ENCODE measurements at places on chromosomes 7 and 10. TPM values are rescaled to one million over a fixed set of nuclear protein-coding genes. Genes with fewer than 3 reads are reported as not detected.

GRCh38 chr10:58757352-58758065, 244.8 kb downstream of the BICC1 start:
- no peaks in the 10 kb centered on the region for H3K4me1 ChIP-seq
- H3K36me3 ChIP-seq = no peaks in the 10 kb centered on the region
- H3K27me3 ChIP-seq = peaks cover 3% of the 10 kb centered on the region
- no peak overlapping the region for H3K27ac ChIP-seq

DNA sequence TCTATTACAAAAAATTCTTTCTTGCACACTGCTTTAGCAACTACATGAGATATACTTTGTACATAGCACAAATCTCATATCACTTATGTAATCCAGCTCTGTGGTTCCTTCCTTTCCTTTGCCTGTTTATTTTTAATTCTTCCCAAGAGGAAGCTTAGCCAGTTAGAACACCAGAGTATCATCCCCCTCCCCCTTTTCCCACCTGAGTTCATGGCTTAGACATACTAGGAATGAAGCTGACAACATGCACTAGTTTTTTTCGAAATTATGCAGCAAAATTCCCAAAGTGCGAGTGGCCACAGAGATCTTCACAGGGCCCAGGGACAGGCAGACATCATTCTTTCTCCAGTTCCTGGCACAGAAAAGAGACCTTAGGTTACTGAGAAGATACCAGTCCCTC, 17.8 kb downstream of the CAV1 start:
- no peaks in the 10 kb centered on the region for H3K36me3 ChIP-seq
- no peak overlapping the region for H3K4me3 ChIP-seq
- no peak for DNase-seq

GRCh38 chr7:93172683-93173082, 24.5 kb upstream of the SAMD9L start:
- H3K27me3 ChIP-seq = peaks cover 20% of the 10 kb centered on the region
- H3K36me3 ChIP-seq = peaks cover 7% of the 10 kb centered on the region
- no peak overlapping the region for H3K27ac ChIP-seq
- H3K4me1 ChIP-seq = no peaks in the 10 kb centered on the region

GRCh38 chr7:2405601-2406345, 2.4 kb downstream of the CHST12 start:
- peak overlapping the region; percentile 78 for H3K4me3 ChIP-seq
- H3K27me3 ChIP-seq = no peaks in the 10 kb centered on the region
- peaks cover 46% of the 10 kb centered on the region for H3K36me3 ChIP-seq
- peak overlapping the region; percentile 93 for H3K27ac ChIP-seq
- peak; percentile 90 for DNase-seq
- peaks cover 69% of the 10 kb centered on the region for H3K4me1 ChIP-seq

- no peak within 1 kb of the TSS for H3K27ac ChIP-seq
- H3K27me3 ChIP-seq = peaks cover 21% of the 10 kb centered on the region
- H3K4me3 ChIP-seq = peak within 1 kb of the TSS; percentile 72
- H3K4me1 ChIP-seq = peaks cover 6% of the 10 kb centered on the region
- DNase-seq = no peak
Observed at GRCh38 chr7:120272701-120273475, at the start of gene KCND2. Gene KCND2 (plus strand): TSS chr7:120273175.

DNA sequence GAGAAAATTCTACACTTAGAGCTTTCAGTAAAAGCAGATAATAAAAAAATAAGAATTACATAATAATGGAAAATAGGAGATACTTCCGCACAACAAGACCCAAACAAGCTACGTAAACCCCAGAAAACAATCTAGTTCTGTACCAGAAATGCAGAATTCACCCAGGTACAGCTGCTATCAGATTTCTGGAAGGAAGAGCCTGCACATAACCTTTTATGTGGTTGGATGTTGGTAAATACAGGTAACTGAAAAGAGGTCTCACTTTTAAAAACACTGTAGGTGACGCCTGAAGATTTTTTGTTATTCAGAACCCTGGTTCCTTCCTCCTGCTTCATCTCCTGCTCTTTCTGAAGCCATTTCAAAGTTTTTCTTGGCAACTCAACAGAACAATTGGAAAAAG, 29.9 kb downstream of the PANK1 start:
- H3K27ac ChIP-seq = no peak overlapping the region
- no peak overlapping the region for H3K4me3 ChIP-seq
- peaks cover 3% of the 10 kb centered on the region for H3K36me3 ChIP-seq
- DNase-seq = no peak
- H3K4me1 ChIP-seq = peaks cover 17% of the 10 kb centered on the region
- peaks cover 2% of the 10 kb centered on the region for H3K27me3 ChIP-seq

GRCh38 chr10:11181978-11182377, 164.3 kb downstream of the CELF2 start:
- H3K36me3 ChIP-seq = peaks cover 97% of the 10 kb centered on the region
- H3K4me3 ChIP-seq = no peak overlapping the region
- peaks cover 99% of the 10 kb centered on the region for H3K4me1 ChIP-seq
- DNase-seq = no peak
- H3K27me3 ChIP-seq = no peaks in the 10 kb centered on the region

DNA sequence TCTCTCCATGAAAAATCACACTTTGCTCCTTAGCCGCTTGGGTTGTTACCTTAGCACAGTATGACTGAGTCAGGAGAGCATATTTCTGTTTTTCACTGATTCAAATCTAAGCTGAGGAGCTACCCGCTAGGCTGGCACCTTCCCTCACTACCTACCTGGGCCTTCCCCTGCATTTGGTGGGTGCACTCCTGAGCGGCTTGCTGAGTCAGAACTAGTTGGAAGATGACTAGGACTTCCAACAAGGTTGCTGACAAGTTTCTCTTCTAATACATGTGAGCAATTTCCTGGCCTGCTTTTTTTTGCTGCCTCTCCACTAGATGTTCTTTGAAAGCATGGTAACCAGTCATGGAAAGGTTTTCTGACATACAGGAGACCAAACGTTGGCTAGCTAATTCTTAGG, 43.8 kb upstream of the SEC61G start:
- DNase-seq = no peak
- H3K4me1 ChIP-seq = no peaks in the 10 kb centered on the region
- H3K36me3 ChIP-seq = no peaks in the 10 kb centered on the region
- no peak overlapping the region for H3K4me3 ChIP-seq
- no peaks in the 10 kb centered on the region for H3K27me3 ChIP-seq
- no peak overlapping the region for H3K27ac ChIP-seq

GRCh38 chr10:92407305-92408016, 116.5 kb downstream of the MARCHF5 start:
- H3K4me1 ChIP-seq = no peaks in the 10 kb centered on the region
- no peak overlapping the region for H3K4me3 ChIP-seq
- H3K36me3 ChIP-seq = no peaks in the 10 kb centered on the region
- H3K27ac ChIP-seq = no peak overlapping the region

- no peak for DNase-seq
- no peaks in the 10 kb centered on the region for H3K4me1 ChIP-seq
- H3K4me3 ChIP-seq = no peak overlapping the region
- H3K36me3 ChIP-seq = no peaks in the 10 kb centered on the region
- no peaks in the 10 kb centered on the region for H3K27me3 ChIP-seq
- H3K27ac ChIP-seq = no peak overlapping the region
Observed at GRCh38 chr7:137151041-137151689, 192.4 kb downstream of the PTN start.

GRCh38 chr7:17005271-17005670, 123.5 kb upstream of the AGR3 start:
- H3K27me3 ChIP-seq = peaks cover 3% of the 10 kb centered on the region
- H3K27ac ChIP-seq = no peak overlapping the region
- H3K36me3 ChIP-seq = peaks cover 19% of the 10 kb centered on the region
- H3K4me3 ChIP-seq = no peak overlapping the region

DNA sequence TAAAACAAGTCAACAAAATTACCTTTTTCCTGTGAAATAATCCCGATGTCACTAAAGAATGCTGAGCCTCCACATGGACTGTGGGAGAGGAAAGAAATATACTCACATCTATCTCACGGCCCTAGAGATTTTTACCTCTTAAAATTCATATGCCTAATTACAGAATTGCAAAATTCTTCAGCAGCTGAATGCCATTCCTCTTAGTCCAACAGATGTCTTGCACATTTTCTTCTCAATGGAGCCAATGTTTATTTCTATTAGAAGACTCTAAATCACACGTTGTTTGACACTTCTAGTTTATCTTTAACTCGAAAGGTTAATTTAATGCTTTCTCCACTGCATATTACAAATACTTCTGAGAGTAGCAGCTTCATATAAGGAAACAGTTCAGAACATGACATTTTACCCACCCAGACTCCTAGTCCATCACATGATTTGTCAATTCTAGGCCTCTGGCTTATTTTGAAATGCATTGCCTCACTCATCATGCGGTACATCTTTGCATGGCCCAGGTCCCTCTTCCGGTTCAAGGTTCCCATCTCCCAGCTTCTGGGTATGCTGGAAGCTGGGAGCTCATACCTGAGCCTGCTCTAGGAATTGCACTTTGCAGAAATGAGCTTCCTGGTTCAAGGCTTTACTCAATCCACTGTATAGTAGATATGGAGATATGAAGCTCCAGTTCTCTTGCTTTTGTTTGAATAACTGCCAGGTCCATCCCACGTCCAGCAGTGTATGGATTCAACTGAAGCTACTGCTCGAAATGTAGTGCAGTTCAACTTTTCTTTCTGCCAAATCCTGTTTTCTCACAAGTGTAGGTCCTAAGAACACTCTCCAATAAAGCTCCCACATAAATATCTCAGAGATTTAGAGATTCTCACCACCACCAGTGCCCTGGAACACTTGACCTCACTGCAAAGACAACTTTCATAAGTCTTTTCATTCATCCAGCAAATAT, 306.2 kb downstream of the GPR37 start:
- H3K27ac ChIP-seq = no peak overlapping the region
- DNase-seq = no peak
- no peaks in the 10 kb centered on the region for H3K36me3 ChIP-seq
- no peaks in the 10 kb centered on the region for H3K27me3 ChIP-seq

DNA sequence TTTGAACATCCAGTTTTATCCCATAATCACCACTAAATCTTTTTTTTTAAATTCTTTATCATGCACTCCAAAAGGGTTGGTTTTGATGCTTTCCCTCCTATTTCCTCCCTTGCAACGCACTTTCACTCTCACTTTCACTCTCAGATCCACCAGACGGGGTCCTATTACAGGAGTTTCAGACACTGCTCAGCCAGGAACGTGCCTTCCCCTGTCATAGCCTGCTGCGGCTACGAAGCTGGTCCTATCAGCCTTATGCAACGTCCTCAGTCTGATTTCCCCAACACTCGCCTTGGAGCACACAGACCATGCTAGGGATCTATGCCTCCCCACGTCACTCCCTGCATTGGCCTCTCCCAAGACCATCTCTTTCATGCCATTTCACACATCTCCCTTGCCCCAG, 23.4 kb downstream of the ZPBP start:
- peaks cover 8% of the 10 kb centered on the region for H3K36me3 ChIP-seq
- H3K4me1 ChIP-seq = peaks cover 21% of the 10 kb centered on the region
- peak overlapping the region; percentile 92 for H3K27ac ChIP-seq
- DNase-seq = peak; percentile 57

- H3K36me3 ChIP-seq = peaks cover 4% of the 10 kb centered on the region
- H3K27me3 ChIP-seq = no peaks in the 10 kb centered on the region
- no peak overlapping the region for H3K27ac ChIP-seq
- H3K4me3 ChIP-seq = no peak overlapping the region
- peaks cover 13% of the 10 kb centered on the region for H3K4me1 ChIP-seq
Observed at GRCh38 chr7:150397346-150398107, 18.4 kb downstream of the ZNF775 start.

- H3K27me3 ChIP-seq = no peaks in the 10 kb centered on the region
- peak overlapping the region; percentile 90 for H3K27ac ChIP-seq
- peak overlapping the region; percentile 72 for H3K4me3 ChIP-seq
- peaks cover 20% of the 10 kb centered on the region for H3K4me1 ChIP-seq
Observed at GRCh38 chr10:38038107-38038931, 27.8 kb downstream of the ZNF33A start.

DNA sequence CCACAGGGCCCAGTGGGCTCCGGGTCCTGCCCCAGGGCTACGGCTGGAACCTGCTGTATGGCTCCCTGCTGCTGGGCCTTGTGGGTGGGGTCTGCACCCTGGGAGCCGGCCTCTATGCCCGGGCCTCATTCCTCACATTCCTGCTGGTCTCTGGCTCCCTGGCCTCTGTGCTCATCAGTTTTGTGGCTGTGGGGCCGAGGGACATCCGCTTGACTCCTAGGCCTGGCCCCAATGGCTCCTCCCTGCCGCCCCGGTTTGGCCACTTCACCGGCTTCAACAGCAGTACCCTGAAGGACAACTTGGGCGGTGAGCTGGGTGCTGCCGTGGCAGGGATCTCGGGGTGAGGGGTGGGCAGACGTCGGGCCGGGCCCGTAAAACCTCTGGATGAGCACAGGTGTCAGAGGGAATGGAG, 4.4 kb downstream of the SLC12A9 start:
- no peak overlapping the region for H3K4me3 ChIP-seq
- no peak overlapping the region for H3K27ac ChIP-seq
- H3K27me3 ChIP-seq = no peaks in the 10 kb centered on the region
- no peak for DNase-seq
- H3K36me3 ChIP-seq = peaks cover 23% of the 10 kb centered on the region

GRCh38 chr10:4003348-4003973, 218.5 kb upstream of the KLF6 start:
- no peaks in the 10 kb centered on the region for H3K27me3 ChIP-seq
- DNase-seq = no peak
- no peak overlapping the region for H3K27ac ChIP-seq
- peaks cover 27% of the 10 kb centered on the region for H3K36me3 ChIP-seq

- H3K4me1 ChIP-seq = no peaks in the 10 kb centered on the region
- DNase-seq = no peak
- H3K27me3 ChIP-seq = no peaks in the 10 kb centered on the region
- no peak overlapping the region for H3K27ac ChIP-seq
- no peaks in the 10 kb centered on the region for H3K36me3 ChIP-seq
Observed at GRCh38 chr7:125278318-125278717, 348.7 kb upstream of the POT1 start.

DNA sequence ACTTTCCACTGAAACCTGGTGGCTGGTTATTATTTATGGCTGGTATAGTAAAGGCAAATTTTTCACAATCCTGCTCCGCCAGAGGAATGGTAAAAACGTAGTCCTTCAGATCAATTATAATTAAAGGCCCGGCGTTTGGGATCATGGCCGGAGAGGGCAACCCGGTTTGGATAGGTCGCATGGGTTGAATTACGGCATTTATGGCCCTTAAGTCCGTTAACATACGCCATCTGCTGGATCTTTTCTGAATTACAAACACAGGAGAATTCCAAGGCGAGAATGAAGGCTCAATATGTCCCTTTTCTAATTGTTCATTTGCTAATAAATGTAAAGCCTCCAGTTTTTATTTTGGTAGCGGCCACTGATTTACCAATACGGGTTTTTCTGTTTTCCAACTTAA, 11.3 kb upstream of the TAS2R3 start:
- H3K27ac ChIP-seq = no peak overlapping the region
- no peak for DNase-seq
- H3K27me3 ChIP-seq = no peaks in the 10 kb centered on the region
- no peak overlapping the region for H3K4me3 ChIP-seq

The PON3 gene
- total RNA-seq = not detected

The NANOS1 gene
- total RNA-seq = 0.13 TPM

The LEP gene
- total RNA-seq = not detected

The NYAP1 gene
- total RNA-seq = not detected

The CTNNA3 gene
- total RNA-seq = 1.3 TPM

The PON1 gene
- total RNA-seq = not detected

The AZGP1 gene
- total RNA-seq = not detected

The INPP5A gene
- total RNA-seq = 9.9 TPM

The C10orf105 gene
- 0.73 TPM for total RNA-seq

The GPRIN2 gene
- total RNA-seq = not detected

The ZNF487 gene
- 5.2 TPM for total RNA-seq

The TMEM213 gene
- not detected for total RNA-seq

The RAPGEF5 gene
- 0.42 TPM for total RNA-seq

The NUTM2A gene
- total RNA-seq = 0.71 TPM

Measured in activated CD8-positive, alpha-beta T cell treated with anti-CD3 and anti-CD28 coated beads, Interleukin-2, amount 10 ng/mL, durations not matched to agents 7 days and 5 days (primary cell).